Activated T-helper 17 cell treated with anti-CD3 and anti-CD28 coated beads, Interleukin-2, amount 50 U/mL, for 72 hours (primary cell): ENCODE measurements at places on chromosomes 12 and 14. TPM values are rescaled to one million over a fixed set of nuclear protein-coding genes. Genes with fewer than 3 reads are reported as not detected.

Gene MGP
- total RNA-seq, result not detected

Gene RDH5
- total RNA-seq, result 13.0 TPM

Gene SDSL
- 0.24 TPM for total RNA-seq

Gene TAS2R31
- total RNA-seq, result 2.1 TPM

Gene PHETA1
- total RNA-seq, result 1.1 TPM

Gene CHGA
- total RNA-seq, result not detected

Gene SIX1
- total RNA-seq, result not detected

Gene BCL11B
- total RNA-seq, result 52.9 TPM

DNA sequence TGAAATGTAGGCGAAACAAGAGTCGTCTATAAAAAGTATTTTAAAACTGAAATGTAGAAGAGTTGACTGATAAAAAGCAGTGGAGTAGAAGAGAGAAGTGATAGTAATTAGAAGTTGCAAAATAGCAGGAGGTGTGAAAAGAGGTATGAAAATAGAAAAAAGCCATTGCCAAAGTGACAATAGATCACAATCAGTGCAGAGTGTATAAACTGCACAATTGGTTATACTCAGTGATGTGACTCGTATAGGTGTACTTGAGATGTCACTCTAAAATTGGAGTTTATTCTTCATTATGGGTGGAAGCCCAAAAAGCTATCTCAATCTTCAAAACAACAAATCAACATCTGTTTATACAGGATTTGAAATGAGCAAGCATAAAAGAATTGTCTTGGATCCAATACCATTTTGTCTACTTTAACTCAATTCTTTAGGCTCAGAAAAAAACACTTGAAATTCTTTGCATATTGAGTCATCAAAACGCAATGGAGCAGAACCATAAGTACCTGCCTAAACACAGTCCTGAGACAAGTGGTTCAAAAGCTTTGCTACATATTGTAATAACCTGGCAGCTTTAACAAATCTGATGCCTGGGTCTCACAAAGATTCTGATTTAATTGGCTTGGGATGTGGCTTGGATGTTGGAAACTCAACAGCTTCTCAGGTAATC lies 8.8 kb downstream of the IKBIP start:
- H3K27me3 ChIP-seq, result no peaks in the 10 kb centered on the region
- peaks cover 30% of the 10 kb centered on the region for H3K36me3 ChIP-seq
- no peak for ATAC-seq
- peaks cover 3% of the 10 kb centered on the region for H3K4me1 ChIP-seq
- no peak overlapping the region for H3K27ac ChIP-seq
- H3K4me3 ChIP-seq, result no peak overlapping the region

GRCh38 chr12:12689647-12690300 lies 6.2 kb downstream of the GPR19 start:
- H3K4me1 ChIP-seq, result peaks cover 24% of the 10 kb centered on the region
- H3K27ac ChIP-seq, result peak overlapping the region; percentile 36
- peak; percentile 76 for ATAC-seq
- peaks cover 31% of the 10 kb centered on the region for H3K36me3 ChIP-seq

- no peak overlapping the region for H3K27ac ChIP-seq
- peaks cover 3% of the 10 kb centered on the region for H3K4me1 ChIP-seq
- ATAC-seq, result no peak
- H3K4me3 ChIP-seq, result no peak overlapping the region
- H3K27me3 ChIP-seq, result no peaks in the 10 kb centered on the region
Measured at GRCh38 chr12:132946246-132946820, 9.8 kb downstream of the ZNF605 start.

DNA sequence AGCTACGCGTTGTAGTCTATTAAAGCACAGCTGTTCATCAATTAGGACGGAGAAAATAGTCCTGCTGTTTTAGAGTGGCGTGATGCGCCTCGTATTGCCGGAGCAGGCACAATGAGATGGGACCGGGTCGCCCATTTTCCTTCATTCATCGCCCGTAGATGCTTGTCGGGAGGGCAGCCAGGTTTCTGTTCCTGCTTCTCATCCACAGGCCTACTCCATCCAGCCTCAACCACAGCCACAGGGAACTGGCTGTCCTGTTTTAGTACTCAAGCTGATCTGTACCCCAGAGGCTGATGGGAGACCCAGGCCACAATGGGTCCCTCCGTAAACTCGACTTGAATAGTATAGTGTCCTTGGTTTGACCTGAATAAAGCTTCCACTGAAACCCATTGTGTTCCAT lies 264.0 kb downstream of the VRK1 start:
- H3K4me1 ChIP-seq, result peaks cover 4% of the 10 kb centered on the region
- no peak overlapping the region for H3K4me3 ChIP-seq
- H3K27me3 ChIP-seq, result peaks cover 11% of the 10 kb centered on the region
- ATAC-seq, result no peak
- no peak overlapping the region for H3K27ac ChIP-seq

- no peak overlapping the region for H3K27ac ChIP-seq
- H3K4me1 ChIP-seq, result no peaks in the 10 kb centered on the region
- peaks cover 23% of the 10 kb centered on the region for H3K36me3 ChIP-seq
- no peaks in the 10 kb centered on the region for H3K27me3 ChIP-seq
- ATAC-seq, result no peak
Measured at GRCh38 chr12:124352839-124353238, 57.9 kb downstream of the RFLNA start.

GRCh38 chr12:79895071-79895470 lies 39.8 kb downstream of the PPP1R12A start:
- no peaks in the 10 kb centered on the region for H3K27me3 ChIP-seq
- no peak for ATAC-seq
- H3K4me3 ChIP-seq, result no peak overlapping the region
- peaks cover 35% of the 10 kb centered on the region for H3K4me1 ChIP-seq
- no peaks in the 10 kb centered on the region for H3K36me3 ChIP-seq

- no peak overlapping the region for H3K4me3 ChIP-seq
- H3K27ac ChIP-seq, result no peak overlapping the region
- peaks cover 40% of the 10 kb centered on the region for H3K36me3 ChIP-seq
- peak; percentile 45 for ATAC-seq
Measured at GRCh38 chr14:54975856-54976255, 51.0 kb downstream of the WDHD1 start.

- no peaks in the 10 kb centered on the region for H3K36me3 ChIP-seq
- H3K4me3 ChIP-seq, result peak overlapping the region; percentile 68
- peak; percentile 34 for ATAC-seq
- H3K4me1 ChIP-seq, result peaks cover 45% of the 10 kb centered on the region
- no peaks in the 10 kb centered on the region for H3K27me3 ChIP-seq
Measured at GRCh38 chr14:52352569-52352968, 38.5 kb downstream of the PTGER2 start.

GRCh38 chr12:25518512-25518911 lies 34.6 kb downstream of the LMNTD1 start:
- no peaks in the 10 kb centered on the region for H3K36me3 ChIP-seq
- no peak overlapping the region for H3K27ac ChIP-seq
- H3K4me1 ChIP-seq, result no peaks in the 10 kb centered on the region

GRCh38 chr12:89960607-89961394 lies 252.2 kb upstream of the ATP2B1 start:
- peak; percentile 83 for ATAC-seq
- peak overlapping the region; percentile 51 for H3K4me3 ChIP-seq
- H3K36me3 ChIP-seq, result no peaks in the 10 kb centered on the region
- H3K27me3 ChIP-seq, result no peaks in the 10 kb centered on the region
- H3K27ac ChIP-seq, result peak overlapping the region; percentile 81
- peaks cover 16% of the 10 kb centered on the region for H3K4me1 ChIP-seq

DNA sequence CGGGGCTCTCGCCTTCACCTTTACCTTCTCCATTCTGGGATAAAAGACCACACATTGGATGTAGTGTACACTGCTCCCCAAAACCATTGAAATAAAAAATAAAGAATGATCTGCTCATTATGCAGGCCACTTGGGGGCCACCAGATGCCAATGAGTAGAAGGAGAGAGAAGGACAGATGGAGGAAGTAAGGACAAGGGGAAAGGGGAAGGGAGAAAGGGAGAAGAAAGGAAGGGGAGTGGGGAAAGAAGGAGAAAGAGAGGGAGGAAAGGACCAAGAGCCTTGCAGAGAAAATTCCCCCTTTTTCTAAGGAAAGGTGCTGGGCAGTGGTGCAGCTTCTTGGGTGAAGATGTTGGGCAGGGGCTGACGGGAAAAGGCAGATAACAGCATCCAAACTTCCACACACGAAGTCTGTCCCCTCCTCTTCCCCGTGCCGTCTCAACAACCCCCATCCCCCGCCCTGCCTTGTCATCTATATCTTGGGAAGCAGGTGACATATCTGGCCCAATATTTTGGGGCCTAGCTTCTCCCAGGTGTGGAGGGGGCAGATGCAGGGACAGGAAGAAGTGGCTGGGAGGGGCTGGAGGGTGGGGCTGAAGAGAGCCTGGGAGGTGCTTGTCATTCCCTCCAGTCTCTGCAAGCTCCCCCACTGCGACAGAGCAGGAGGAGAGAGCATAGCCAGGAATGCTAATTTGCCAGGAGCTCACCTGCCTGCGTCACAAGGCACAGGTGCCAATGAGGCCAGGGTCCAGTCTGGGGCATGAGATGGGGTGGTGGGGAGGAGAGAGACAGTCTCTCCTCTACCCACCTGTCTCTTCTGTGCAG lies 107.5 kb downstream of the SINHCAF start:
- H3K27me3 ChIP-seq, result peaks cover 10% of the 10 kb centered on the region
- H3K4me1 ChIP-seq, result no peaks in the 10 kb centered on the region
- H3K36me3 ChIP-seq, result no peaks in the 10 kb centered on the region
- H3K4me3 ChIP-seq, result no peak overlapping the region

- no peaks in the 10 kb centered on the region for H3K27me3 ChIP-seq
- no peak overlapping the region for H3K27ac ChIP-seq
Measured at GRCh38 chr12:62686938-62687337, 220.3 kb downstream of the MON2 start.

DNA sequence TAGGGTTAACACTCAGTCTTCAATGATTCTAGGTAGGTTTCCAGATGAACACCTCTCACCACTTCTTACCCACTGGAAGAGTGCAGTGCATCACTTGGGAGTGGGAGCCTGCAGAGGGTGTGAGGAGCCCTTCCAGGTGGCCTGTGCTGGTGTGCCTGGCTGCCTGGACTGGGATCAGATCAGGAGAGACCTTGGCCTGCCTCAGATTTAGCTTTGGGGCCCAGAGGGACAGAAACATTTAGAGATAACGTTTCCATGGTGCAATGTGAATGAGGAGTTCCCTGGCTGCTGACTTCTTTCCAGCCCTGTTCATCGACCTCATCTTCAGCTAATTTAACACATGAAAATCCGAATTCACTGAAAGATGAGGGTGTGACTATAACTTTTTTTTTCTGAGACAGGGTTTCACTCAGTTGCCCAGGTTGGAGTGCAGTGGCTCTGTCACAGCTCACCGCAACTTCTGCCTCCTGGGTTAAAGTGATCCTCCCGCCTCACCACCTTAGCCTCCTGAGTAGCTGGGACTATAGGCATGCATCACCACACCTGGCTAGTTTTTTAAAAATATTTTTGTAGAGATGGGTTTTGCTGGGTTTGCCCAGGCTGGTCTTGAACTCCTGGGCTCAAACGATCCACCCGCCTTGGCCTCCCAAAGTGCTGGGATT lies 53.6 kb downstream of the SUSD6 start:
- ATAC-seq, result no peak
- no peak overlapping the region for H3K4me3 ChIP-seq
- H3K4me1 ChIP-seq, result peaks cover 69% of the 10 kb centered on the region
- no peaks in the 10 kb centered on the region for H3K27me3 ChIP-seq
- peaks cover 89% of the 10 kb centered on the region for H3K36me3 ChIP-seq

DNA sequence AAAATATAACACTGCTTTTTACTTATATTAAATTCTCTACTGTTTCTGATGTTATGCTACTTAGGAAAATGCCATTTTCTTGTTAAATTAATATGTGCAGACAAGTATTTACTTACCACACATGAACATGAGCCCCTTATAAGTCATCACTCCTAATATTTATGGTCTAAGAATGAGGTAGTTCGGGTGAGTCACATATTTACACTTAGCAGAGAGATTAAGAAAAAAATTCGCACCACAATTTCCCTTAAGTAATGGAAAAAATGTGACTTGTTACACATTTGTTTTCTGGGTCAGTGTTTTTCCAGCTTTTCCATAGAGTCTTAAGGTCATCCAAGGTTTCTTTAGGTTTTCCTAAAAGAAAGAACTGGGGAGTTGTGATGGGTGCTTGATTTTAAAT lies 68.3 kb downstream of the RERG start:
- H3K4me1 ChIP-seq, result no peaks in the 10 kb centered on the region
- peaks cover 19% of the 10 kb centered on the region for H3K27me3 ChIP-seq
- H3K27ac ChIP-seq, result no peak overlapping the region
- no peak for ATAC-seq
- H3K4me3 ChIP-seq, result no peak overlapping the region
- H3K36me3 ChIP-seq, result no peaks in the 10 kb centered on the region

- H3K27ac ChIP-seq, result no peak overlapping the region
- no peaks in the 10 kb centered on the region for H3K36me3 ChIP-seq
- no peaks in the 10 kb centered on the region for H3K27me3 ChIP-seq
- no peaks in the 10 kb centered on the region for H3K4me1 ChIP-seq
- no peak overlapping the region for H3K4me3 ChIP-seq
- ATAC-seq, result no peak
Measured at GRCh38 chr14:78674820-78675219, 504.6 kb downstream of the NRXN3 start.

DNA sequence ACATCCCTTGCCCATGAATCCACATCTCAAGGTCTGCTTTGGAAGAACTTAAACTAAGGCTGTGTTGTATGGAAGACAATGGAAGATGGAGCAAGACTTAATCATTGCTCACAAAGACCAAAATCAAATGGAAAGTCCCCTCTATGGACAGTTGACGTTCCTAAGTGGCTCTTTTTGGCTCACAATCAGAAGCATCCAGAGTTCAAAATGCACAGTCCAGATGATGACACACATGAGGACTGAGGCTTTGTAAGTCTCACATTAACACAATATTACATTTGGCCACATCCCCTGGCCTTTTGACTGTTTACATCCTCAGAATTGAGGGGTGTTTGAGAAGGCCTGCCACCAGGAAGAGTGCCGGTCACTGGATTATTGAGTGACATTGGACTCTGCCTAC lies 122.3 kb upstream of the CPM start:
- ATAC-seq, result no peak
- H3K4me1 ChIP-seq, result peaks cover 18% of the 10 kb centered on the region
- no peaks in the 10 kb centered on the region for H3K36me3 ChIP-seq
- H3K27me3 ChIP-seq, result peaks cover 4% of the 10 kb centered on the region
